ENCODE measurements at places on chromosomes 3 and 15. TPM values are rescaled to one million over a fixed set of nuclear protein-coding genes. Genes with fewer than 3 reads are reported as not detected.

PARP15 gene
- total RNA-seq = 9.1 TPM

- no peak for DNase-seq
These were observed 8.8 kb downstream of the BCL2A1 start for GRCh38 chr15:79962178-79962577.

DNA sequence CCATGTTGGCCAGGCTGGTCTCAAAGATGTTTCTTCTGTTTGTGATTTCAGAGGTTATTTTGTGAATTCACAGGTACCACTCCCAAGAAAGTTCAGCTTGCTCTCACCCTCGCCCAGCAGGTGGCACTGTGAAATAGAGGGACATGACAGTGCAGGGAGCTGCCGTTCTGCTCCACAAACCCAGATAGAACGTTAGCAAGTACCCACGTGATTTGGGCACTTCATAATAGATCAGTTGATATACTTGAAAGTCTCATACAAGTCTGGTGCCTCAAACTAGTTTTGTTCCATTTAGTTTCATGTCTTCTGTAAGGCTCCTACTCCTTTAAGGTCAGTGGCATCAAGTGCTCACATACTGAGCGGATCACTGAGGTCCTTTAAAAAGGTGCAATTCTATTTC lies 45.5 kb downstream of the FILIP1L start:
- peak; percentile 79 for DNase-seq

- DNase-seq = no peak
These were observed 341.1 kb upstream of the SEMA6D start for GRCh38 chr15:47376190-47376589.

DNA sequence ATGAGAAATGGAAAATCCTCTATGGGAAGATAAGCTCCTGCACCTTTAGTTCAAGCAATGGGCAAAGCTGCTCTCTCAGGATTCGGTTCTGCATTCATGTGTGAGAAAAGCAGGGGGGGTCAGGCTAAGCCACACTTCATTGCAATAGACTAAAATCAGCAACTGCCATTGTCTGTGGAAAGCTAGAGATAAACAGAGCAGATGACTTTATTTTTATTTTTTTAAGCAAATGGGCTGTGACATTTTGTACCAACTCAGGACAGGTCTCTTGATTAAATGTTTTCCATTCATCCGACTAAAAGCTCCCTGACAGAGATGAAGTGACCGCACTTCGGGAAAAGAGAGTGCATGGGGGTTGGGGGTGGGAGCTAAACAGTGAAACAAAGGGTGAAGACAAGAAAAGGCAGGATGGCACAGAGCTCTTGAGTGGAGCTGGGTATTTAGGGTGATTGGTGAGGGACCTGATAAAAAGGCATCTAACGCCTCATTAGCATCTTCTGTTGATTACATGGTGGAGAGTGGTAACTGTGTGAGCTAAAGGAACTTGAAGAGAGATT lies 987.4 kb downstream of the TUSC7 start:
- DNase-seq = no peak

CGNL1 gene
- not detected for total RNA-seq

IL17RC gene
- 0.60 TPM for total RNA-seq

DNA sequence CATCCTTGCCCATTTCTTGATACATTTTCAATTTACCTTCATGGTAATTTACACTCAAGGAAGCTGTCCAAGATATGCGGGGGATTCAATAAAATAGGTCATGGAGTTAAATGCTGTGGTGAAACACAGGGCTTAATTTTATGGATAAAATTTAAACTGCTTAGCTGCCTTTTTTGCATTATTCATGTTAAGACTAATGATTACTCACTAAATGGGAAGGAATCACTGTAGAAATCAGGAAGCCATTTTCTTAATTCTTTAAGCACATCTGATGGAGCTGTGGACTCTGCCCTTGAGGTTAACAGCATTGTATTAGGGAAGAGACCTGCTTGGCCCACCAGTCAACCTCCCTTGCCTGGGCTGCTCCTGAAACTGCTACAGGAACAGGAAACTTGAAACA lies 62.5 kb upstream of the RBP1 start:
- no peak for DNase-seq

- no peak for DNase-seq
These were observed 18.8 kb downstream of the STX19 start for GRCh38 chr3:94009608-94010007.

- DNase-seq = no peak
These were observed 283.1 kb upstream of the ARL6 start for GRCh38 chr3:97481416-97481815.

DNA sequence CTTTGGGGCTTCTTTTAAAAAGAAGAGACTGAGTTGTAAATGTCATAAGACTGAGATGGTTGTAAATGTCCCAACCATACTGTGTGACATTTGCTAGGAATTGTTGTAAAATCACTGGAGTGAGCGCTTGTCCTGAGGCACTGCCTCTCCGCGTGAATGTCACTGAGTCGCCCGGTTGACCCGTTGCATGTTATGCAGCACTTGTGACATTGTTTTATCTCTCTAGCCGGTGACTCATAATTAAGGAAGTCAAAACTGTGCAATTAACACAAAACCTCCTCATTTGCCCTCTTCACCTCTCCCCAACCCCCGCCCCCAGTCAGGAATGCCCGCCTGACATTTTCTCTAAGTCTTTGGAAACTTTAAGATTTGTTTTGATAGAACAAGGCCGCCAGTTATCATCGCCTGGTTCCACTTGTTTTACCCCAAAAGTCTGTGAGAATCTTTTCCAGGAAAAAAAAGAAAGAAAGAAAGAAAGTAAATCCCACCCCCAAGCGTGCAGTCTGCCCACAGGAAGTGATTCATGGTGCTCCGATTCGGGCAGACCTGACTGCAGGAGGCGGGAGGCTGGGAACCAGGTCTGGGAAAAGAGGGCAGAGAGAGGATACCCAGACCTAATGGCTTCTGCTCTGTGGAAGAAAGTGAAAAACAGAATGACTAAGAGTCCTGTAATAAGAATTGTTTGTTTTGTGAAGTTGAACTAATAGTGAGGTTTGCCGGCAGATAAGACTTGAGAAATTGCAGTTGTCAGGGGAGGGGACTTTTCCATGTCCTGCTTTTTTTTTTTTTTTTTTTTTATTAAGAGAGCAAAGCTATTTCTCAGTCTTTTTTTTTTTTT lies 84.8 kb downstream of the SMAD3 start:
- peak; percentile 65 for DNase-seq

DNA sequence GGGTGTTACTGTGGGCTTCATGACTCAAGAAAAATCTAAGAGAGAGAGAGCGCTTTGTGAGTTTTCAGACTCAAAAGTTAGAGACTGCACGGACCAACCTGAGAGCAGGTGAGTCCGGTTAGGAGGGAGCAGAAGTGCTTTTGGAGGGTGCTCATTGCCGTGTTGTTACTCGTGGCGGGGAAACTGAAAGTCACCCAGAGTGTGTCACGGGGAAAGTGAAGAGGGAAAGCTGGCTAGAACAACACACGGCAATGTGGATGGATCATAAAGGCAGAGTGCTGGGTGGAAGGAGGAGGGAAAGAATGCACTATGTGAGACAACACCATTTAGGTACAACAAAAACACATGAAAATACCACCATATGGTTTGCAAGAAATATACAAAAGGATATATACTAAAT lies 112.3 kb downstream of the BDH1 start:
- no peak for DNase-seq

- no peak for DNase-seq
These were observed 75.1 kb upstream of the ETV5 start for GRCh38 chr3:186184021-186184420.

CNTN4 gene
- not detected for total RNA-seq

DNA sequence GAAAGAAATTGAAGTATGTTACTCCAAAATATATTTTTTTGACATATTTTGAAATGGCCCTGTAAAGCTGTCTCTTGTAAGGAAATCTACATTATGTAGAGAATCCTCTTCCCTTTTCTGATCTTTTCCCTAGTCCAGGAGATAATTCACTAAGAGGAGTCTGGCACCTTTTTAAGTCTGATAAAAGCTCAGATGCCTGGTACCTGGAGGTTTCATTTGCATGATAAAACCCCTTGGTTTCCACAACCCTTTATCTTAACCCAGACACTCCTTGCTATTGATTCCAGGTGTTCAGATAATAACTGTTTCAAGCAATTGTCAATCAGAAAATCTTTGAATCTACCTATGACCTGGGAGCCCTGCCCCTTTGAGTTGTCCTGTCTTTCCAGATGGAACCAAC lies 26.5 kb downstream of the FGF12 start:
- no peak for DNase-seq

GRCh38 chr15:27084844-27085243 lies 113.9 kb downstream of the GABRG3 start:
- no peak for DNase-seq

GRCh38 chr3:14490255-14490654 lies 49.9 kb downstream of the GRIP2 start:
- DNase-seq = no peak

- no peak for DNase-seq
These were observed 728.4 kb upstream of the GOLIM4 start for GRCh38 chr3:168824107-168824506.

DNA sequence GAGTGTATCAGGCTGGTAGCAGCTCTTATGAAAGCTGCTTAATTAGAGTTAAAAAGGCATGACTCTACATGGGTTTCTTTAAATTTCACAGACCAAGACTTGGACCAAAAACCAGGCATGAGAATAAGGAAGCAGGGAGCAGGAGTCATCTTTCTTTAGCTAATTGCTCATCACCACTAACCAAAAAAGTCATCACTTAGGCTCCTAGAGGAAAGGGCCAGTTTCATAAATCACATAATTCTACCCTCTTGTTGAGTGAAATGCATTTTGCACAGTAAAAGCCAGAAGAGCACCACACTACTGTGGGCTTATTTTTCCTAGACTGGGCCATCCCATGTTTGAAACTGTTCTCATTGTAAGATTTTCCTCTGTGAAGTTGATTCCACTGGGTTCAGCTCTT lies 175.6 kb downstream of the GREM1 start:
- DNase-seq = no peak

GRCh38 chr3:45224824-45225464 lies 1.1 kb downstream of the TMEM158 start:
- DNase-seq = peak; percentile 26

Data from activated naive CD8-positive, alpha-beta T cell treated with anti-CD3 and anti-CD28 coated beads for 36 hours (primary cell).